ENCODE measurements at places on chromosomes 11 and 22.

DNA sequence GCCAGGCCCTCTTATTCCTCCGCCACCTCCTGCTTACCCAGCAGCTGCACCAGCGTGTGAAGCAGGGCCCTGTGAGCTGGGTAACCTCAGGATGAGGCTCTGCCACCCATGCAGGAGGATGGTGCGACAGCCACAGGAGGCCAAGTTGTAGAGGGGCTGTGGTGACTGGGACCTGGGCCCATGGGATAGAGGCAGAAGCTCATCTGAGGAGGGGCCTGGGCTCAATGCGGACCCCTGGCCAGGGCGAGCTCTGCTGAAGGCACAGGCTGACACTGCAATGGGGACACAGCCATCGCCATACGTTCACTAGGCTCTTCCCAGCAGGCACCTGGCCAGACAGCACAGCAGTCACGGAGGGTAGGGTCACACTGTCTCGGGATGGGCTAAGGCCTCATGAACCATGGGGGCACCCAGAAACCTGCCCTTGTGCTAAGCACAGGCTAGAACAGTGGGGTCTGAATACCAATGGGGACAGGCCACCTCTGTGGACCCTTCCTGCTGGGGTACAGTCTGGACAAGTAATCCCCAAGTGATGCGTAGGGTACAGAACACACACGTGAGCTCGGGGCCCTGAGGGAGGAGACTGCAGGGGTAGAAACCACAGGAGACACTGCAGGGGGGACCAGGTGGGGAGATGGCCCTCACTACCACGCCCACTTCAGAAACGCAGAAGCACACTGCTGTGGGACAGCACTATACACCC lies 35.3 kb downstream of the GNB1L start:
- no peak for DNase-seq

DNA sequence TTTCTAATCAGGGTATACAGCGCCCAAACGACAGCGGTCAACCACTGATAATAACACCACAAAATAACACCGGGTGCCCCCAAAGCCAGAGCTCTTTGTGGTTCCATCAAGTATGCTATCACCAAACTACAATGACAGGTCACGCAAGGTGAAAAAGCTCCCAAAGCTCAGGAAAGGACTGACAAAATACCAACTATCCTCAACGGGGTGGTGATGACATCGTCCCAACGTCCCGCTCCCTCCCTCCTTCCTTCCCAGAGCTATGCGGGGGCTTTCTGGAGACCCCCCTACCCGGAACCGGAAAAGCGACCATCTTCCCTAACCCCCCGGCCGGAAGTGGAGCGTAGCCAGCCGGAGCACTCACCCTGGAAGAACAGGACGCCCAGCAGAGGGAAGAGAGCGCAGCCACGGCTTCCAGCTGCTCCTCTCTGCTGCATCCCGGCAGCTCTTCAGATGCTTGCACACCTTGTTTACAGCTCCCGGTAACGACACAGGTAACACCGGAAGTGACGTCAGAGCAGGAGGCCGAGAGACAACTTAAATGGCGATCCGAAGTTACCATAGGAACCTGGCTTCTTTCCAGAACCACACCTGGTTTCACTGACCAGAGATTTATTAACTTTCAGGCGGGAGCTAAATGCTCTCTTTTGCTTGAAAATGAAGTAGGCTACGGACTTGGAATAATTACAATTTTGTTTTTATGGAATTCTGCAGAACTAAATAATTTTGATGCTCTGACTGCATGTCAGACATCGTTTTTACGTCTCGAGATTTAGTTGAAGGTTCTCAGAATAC lies at the start of gene MPZL3:
MPZL3 (minus strand) TSS at position 508 of the 795 bp plus-strand sequence; CDS start at position 437, 71 bp downstream.
- no peak for DNase-seq

- no peak for DNase-seq
These were observed 90.7 kb upstream of the PHOX2A start for GRCh38 chr11:72334651-72335050.

DNA sequence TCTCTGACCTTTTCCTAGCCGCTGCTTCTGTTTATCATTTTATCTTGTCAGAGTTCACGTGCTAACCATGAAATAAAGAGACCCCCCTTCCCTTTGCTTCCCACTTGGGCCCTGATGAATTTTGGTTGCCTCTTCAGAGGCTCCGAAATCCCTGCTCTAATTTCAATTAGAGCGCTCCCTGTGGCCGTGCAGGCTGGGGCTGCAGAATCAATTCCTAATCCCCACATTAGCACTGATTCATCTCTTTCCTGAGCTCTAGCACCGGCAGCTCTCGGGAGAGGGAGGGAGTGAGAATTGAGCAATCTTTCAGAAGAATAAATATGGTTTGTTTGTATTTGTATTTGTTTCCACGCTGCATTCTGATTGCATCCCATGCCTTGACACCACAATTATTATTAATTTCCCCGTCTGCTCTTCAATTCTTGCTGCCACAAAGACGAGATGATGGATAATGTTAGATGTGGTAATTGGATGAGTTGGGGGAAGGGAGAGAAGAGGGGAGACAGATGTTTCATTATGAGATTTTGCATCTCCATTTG lies 76.9 kb downstream of the NTM start:
- DNase-seq = no peak

GRCh38 chr11:120078397-120078796 lies 59.5 kb downstream of the TRIM29 start:
- no peak for DNase-seq

DNA sequence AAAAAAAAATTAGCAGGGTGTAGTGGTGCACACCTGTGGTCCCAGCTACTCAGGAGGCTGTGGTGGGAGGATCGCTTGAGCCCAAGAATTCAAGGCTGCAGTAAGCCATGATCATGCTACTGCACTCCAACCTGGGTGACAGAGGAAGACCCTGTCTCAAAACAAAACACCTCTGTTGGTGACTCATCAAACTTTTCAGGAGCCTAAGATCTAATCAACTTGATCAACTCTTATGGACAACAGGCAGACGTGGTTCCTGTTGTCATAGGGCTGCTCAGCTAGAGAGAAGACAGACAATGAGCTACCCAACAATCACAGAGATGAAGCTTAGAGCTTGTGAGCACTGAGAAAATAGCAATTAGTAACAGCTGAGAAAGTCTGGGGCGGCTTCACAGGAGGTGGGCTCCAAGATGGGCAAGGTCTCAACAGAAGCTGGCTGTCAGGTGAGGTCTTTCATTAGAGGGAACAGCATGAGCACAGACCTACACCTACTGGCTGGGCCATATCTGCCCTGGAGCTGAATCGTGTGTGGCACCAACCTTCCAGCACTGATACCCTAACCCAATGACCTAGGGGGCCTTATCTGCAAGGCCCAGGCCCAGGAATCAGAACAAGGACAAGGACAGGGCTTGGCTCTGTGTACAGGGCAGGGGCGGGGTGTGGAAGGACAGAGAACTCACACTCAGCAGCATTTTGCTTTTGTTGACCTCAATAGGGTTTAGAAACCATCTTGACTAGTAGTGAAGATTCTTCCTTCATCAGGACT lies 7.2 kb upstream of the UCP3 start:
- DNase-seq = no peak

- DNase-seq = no peak
These were observed 292.2 kb downstream of the ST3GAL4 start for GRCh38 chr11:126647735-126648134.

DNA sequence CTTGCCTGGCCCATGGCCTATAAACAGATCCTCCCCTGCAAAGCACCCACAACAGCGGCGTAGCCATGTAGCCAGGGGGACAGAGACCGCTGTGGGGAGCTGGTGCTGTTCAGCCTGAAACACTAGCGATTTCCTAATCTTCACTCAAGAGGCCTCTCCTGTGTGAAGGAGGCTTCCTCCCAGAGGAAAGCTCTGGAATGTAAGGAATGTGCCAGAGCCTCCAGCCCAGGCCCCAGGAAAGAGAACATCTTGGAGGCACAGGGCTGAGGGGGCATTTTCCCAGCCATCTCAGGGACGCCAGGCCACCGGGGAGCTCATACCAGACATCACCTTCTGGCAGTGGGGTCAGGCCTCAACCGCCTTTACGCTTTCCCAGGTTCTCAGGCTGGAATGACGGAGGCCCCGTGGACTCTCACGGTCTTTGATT lies 24.0 kb downstream of the MIAT start:
- no peak for DNase-seq

- no peak for DNase-seq
These were observed 36.2 kb upstream of the TRPC6 start for GRCh38 chr11:101620026-101620425.

- DNase-seq = no peak
These were observed 36.6 kb downstream of the SC5D start for GRCh38 chr11:121328967-121329679.

DNA sequence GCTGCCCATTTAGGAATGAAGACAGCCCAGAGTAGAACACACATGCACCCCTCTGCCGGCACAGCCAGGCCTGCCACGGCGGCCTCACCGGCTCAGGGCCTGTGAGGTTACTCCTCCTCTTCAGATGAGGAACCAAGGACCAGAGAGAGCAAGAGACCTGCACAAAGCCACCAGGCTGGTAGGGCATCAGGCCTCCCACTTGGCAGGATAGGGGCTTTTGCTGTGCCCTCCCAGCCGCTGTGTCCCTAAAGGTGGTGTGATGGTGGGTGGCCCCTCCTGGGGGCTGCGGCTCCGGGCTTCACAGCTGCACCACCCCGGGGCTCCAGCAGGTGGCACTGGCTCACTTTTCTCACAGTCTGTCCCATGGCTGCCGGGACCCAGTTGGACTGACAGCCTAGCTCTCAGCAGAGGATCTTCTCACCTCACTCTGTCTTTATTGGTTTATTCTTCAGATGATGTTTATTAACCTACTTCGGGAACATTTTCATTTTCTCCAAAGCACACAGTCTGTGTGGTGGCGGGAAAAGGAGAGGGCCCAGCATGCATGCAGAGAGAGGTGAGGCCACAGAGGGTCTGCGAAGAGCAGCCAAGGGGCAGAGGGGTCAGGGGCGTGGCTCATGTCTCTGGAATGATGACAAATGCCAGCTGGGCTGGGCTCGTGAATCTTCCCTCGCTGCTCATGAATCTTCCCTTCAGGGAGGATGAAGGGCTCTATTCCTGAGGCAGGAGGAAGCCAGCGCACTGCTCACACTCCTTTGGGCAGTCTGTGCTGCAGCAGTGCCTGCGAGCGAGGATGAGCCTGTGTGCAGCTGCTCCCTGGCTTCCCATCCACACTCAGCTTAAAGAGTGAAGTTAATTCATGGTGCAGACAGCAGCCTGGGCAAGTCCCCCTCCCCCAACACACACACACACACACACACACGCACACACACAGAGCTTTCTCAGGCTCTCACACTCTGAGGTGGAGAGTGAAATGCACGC lies 101.1 kb upstream of the PITPNB start:
- DNase-seq = no peak

- no peak for DNase-seq
These were observed 124.4 kb downstream of the CTTN start for GRCh38 chr11:70522593-70523311.

- peak; percentile 17 for DNase-seq
These were observed 901 bp upstream of the PARVA start for GRCh38 chr11:12376259-12377081.

GRCh38 chr22:46971099-46971763 lies 208.8 kb downstream of the TBC1D22A start:
- DNase-seq = no peak

DNA sequence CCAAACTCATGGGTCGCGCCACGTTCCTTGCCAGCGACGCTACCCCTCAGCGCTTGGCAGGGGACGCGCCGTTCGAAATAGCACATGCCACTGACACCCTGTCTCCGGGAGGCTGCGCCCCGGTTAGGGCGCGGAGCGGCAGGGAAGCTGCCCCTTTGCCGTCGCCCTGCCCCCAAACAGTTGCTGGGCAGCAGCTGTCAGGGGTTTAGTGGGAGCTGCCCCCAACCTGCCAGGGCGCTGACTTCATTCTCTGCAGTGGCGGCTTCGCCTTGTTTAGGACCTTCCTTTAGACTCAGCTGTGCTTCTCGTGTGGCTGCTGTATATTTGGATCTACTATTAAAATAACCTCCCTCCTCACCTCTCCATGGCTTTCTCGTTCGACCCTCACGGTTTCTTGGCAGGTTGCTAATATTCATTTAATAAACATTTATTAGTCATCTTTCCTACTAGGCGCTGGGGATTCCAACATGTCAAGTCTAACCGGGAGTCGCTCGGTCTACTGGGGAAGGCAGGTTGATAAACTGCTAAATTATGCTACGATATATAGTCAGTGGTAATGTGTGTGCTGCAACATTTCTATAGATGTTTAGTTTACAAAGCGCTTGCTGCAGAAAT lies 782 bp downstream of the TMEM109 start:
- DNase-seq = no peak

DNA sequence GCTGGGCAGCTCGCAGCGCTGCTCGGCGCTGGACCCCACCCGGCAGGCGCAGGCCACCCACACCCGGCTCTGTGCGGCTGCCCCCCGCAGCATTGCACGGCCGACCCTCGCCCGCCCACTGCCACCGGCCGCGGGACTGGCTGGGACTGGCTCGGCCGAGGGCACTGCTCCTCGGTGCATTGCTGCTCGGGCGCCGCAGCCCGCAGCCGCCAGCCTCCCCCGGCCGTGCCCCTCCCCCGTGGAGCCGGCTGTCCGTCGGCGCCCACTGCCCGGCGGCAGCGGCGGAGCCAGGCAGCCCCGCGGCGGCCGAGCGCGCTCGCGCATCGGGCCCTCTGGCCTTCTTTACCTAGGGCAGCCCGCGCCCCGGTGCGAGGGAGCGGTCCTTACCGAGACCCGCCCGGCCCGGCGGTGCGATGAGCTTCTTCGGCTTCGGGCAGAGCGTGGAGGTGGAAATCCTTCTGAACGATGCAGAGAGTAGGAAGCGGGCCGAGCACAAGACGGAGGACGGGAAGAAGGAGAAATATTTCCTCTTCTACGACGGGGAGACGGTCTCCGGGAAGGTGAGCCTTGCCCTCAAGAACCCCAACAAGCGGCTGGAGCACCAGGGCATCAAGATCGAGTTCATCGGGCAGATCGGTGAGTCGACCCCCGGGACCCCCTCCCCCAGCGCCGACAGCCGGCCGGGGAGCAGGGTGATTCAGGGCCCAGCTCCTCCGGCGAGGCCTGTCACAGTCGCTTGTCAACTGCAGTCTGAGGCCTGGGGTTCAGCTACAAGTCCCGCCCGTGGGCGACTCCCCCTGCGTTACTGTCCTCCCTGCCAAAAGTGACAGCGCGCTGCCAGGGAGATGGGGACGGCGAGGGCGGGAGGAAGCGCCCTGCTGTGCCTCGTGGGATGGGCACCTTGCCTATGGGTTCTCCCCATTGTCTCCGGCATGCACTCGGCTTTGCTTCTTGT lies 516 bp downstream of the VPS26B start:
- DNase-seq = peak; percentile 24
